Upper lobe of right lung (tissue), 1 donor: ENCODE measurements at places on chromosomes 3 and 15. TPM values are rescaled to one million over a fixed set of nuclear protein-coding genes. Genes with fewer than 3 reads are reported as not detected.

Gene SENP8
- 3.3 TPM for total RNA-seq

- DNase-seq: no peak
Observed at GRCh38 chr15:40691737-40692136, 3.2 kb upstream of the RAD51 start.

DNA sequence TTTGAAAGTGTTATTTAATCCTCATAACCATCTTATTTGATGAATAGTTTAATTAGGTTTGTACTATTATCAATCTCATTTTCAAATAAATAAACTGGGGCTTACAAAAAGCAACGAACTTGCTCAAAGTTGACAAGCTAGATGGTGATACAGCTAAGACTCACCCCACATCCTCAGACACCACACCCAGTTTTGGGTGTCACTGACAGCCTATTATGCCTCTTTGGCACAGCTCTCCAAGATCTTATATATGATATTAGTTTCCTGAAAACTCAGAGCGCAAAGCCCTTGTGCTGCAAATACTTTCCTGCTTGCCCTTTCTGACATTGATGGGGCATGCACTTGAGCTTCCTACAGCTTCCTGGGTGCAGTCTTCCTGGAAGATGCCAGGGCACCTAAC is 223.4 kb upstream of the GADL1 start:
- DNase-seq: no peak

Gene EIF4G1
- 295 TPM for total RNA-seq

DNA sequence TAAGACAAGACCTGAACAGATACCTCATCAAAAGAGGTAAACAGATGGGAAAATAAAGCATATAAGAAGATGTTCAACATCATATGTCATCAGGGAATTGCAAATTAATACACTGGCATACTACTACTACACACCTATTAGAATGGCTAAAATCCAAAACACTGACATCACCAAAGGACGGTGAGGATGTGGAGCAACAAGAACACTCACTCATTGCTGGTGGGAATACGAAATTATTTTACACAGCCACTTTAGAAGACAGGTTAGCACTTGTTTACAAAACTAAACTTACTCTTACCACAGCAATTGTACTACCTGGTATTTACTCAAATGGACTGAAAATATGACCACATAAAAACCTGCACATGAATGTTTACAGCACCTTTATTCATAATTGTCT is 119.6 kb downstream of the GSK3B start:
- DNase-seq: no peak

DNA sequence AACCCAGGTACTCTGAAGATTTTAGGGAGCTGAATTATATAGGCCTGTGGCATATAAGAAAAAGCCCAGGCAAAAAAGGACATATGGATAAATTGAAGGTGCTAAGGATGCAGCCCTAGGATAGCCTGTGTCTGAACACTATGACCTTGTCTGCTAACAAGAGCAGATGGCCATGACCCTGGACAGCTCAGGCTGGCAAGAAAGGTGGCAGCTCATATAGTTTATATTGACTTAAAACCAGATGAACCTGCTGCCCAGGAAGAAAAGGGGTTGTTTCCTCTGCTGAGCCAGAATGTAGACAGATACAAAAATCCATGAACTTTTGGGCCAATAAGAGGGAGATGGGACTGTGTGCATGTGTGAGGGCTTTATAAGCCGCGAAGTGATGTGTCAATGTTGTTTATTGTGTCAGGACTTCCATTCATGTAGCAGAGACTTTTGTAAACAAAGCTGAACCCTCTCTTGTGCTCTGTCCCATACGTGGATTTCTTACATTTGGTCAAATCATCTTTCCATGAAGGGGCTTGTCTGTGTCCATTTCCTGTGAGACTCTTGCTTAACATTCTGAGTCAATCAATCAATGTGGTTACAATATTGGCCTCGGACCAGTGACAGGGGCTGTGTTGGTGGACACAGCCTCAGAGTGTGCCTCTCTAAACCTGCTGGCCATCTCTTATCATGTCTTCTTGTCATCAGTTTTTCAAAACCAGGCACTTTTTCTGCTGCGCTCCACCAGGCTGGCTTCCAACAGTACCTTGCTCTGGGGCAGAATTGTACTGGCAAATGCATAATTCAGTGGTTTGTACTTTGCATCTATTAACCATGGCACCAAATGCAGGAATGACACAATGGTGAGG is 321.2 kb downstream of the WDR72 start:
- no peak for DNase-seq

GRCh38 chr15:65939901-65940617 is 70.8 kb downstream of the RAB11A start:
- no peak for DNase-seq

GRCh38 chr3:56612146-56612545 is 55.2 kb downstream of the CCDC66 start:
- no peak for DNase-seq

Gene UNC45A
- 60.9 TPM for total RNA-seq

DNA sequence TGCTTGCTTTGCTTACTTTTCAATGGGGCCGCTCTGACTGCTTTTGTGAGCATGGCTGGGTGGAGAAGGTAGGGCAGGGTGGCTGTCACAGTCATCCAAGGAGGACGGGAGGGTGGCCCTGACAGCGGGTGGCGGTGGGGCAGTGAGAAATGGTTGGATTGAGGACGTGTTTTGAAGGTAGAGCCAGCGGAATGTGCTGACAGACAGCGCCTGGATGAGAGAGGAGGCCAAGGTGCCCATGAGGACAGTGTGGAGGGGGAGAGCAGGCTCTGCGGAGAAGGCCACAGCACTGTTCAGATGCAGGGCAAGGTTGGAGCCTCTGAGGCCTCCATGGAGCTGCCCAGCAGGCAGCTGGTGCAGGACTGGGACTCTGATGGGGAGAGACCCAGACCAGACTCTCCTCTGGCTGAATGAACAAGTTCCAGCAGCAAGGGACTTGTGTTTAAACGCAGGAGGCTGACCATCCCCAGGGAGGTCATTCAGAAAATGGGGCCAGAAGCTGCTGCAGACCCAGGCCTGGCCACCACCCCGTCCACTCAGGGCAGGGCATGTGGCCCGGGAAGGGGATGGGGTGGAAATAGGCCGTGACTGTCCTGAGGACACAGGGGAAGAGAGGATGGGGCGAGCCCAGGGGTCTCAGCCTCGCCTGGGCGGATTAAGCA is 120.3 kb upstream of the PRR20G start:
- DNase-seq: no peak
